ENCODE measurements at places on chromosomes 7 and 10. TPM values are rescaled to one million over a fixed set of nuclear protein-coding genes. Genes with fewer than 3 reads are reported as not detected.

ARPC1A gene
- 64.2 TPM for total RNA-seq

ZNF467 gene
- 18.9 TPM for total RNA-seq

KNDC1 gene
- total RNA-seq: 8.5 TPM

DNA sequence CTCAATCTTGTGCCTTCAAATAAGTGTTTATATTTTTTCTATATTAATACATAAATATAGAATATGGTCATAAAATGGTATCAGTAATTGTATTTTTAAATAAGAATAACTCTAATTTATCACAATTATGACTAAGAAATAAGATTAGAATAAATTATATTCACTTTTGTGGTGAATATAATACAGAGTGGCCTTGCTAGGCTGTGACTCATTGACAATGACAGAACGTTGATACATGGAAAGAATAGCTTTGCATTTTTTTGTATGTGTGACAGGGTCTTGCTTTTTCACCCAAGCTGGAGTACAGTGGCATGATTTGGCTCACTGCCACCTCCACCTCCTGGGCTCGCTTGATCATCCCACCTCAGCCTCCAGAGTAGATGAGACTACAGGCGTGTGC is 47.8 kb upstream of the PCLO start:
- DNase-seq: no peak

- no peak for DNase-seq
Measured at GRCh38 chr7:95963446-95963990, 191.2 kb downstream of the DYNC1I1 start.

ANKRD61 gene
- total RNA-seq: not detected

DNA sequence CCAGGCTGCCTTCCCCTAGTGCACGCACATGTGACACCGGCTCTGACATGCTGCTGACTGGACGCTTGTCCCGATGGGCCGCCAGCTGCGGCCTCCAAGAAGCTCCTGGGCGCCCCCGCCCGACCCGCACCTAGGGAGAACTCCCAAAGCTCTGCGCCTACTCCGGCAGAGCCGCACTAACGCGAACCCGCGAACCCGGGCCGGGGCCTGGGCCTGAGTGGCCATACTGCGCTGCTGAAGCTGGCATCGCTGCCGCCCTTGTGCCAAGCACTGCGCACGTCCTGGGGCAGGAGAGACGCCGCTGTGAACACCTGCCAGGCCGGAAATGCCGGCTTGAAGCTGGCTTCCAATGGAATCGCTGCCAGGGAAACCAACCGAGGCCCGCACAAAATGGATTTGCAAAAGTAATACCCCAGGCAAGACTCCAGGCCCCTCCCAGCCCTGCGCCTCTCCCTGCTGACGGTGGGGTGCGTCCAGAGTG is 85.1 kb downstream of the WASHC2A start:
- DNase-seq: peak; percentile 46

DNA sequence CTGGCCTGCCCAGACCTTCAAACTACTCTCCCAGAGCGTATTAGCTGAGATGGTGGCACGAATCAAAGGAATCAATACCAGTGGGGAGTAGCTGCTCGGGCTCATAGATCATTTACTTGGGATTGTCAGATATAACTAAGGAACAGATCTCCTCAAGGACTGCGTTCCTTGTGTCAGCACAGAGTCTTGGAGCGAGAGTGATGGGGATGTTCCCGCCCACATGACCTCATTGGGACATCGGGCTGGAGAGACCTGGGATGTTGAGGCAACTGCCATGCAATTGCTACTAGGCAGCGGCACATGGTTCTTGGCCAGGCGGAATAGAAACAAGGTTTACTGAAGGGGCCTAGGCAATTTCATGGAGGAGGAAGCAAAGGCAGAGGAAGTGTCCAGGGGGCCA is 132.6 kb downstream of the FRMD4A start:
- DNase-seq: no peak

CPA2 gene
- 1.9 TPM for total RNA-seq

GRCh38 chr7:6392712-6393666 is 54.8 kb downstream of the DAGLB start:
- no peak for DNase-seq

SMO gene
- total RNA-seq: 22.1 TPM

SPDYE1 gene
- total RNA-seq: not detected

DNA sequence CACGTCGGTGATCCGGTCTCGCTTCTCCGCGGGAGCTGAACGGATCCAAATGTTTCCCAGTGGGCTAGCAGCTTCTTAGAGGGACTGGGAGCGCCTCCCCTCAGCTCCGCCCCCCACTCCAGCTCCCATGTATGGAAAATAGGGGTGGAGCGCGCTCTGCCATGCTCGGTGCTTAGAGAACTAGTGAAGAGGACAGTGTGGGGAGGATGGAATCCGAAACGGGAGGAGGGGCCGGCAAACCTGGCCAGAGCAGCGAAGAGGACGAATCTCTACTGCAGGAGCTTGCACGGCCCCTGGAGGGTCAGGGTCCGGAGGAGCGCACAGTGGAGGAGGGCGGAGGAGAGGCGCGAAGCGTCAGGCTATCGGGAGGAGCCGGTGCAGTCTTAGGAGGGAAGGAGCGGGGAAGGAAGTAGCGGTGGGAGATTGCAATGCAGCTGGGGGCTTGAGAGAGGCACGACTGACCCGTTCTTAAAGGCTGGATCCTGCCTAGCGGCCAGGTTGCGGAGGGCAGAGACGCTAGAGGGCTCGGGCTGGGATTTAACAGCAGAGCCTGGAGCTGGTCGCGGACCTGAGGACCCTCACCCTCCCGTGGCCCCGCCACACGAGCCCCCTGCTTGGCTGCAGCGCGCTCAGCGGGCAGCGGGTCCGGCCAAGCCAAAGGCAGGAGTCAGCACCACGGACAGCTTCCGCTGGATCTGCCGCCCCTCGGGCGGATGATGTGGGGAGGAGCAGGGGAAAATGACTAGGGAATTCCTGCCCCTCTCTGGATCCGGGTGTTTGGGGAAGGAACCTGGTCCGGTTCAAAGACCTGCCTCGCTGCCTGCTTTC is at the start of gene PRLHR:
TSS of gene PRLHR (minus strand) at position 51 of the 828 bp plus-strand sequence. CDS start 404 bp downstream, outside the sequence.
- no peak for DNase-seq

DNA sequence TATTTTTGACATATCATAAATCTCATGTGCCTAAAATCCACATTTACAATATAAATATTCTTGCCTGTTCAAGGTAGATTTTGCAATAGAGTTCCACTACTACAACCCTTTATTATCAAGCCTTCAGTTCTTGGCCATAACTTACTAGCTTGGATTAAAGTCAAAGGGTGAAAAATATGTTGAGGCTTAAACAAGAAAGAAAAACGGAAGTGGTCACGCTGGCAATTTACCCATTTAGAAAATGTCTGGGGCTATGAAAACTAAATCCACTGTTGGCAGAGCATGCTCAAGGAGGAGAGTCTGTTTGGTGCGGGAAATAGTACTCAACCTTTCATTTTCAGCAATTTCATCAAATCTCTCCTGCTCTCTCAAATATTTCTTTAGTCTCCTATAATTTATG is 209.8 kb upstream of the RHOBTB1 start:
- DNase-seq: no peak

- peak; percentile 68 for DNase-seq
Measured at GRCh38 chr10:361203-362081, 226.2 kb downstream of the ZMYND11 start.

GRCh38 chr7:134510646-134511045 is 16.7 kb upstream of the AKR1B10 start:
- DNase-seq: no peak

DNA sequence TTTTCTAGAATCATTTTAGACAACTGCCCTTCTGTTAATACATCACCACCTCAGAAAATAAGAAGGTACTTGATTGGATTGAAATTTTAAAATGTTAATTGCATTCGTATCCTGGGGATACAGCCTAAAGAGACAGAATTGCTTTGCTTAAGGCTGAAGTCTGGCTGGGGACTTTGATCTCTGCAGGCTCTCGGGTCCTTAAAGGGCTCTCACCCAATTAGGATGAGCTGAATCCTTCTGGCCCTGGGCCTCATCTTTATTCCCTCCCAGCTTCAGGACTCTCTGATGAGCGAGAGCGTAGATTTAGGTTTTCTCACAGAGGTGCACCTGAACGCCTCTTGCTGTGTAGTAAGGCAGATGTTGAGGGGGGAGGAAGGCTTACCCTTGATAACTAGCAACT is 475.3 kb upstream of the C7orf33 start:
- no peak for DNase-seq

TMEM196 gene
- not detected for total RNA-seq
